Non-pigmented ciliary epithelial cell (primary cell): ENCODE measurements at places on chromosomes 12 and 14.

DNA sequence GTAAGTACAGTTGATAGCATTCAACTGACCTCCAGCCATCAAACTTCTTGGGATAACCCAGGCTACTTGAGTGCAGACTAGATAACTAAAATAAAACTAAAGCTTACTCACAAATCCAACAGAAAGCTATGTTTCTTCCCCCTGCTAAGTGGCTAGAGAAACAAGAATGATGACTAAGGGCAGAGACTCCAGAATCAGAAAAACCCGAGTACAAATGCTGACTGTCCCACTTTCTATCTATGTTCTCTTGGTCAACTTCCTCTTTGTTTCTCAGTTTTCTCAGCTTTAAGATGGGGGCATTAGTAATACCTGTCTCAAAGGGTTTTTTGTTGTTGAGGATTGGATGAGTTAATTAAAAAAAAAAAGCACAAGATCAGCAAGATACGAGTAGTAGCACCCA is 6.1 kb upstream of the NUAK1 start:
- no peak for DNase-seq

DNA sequence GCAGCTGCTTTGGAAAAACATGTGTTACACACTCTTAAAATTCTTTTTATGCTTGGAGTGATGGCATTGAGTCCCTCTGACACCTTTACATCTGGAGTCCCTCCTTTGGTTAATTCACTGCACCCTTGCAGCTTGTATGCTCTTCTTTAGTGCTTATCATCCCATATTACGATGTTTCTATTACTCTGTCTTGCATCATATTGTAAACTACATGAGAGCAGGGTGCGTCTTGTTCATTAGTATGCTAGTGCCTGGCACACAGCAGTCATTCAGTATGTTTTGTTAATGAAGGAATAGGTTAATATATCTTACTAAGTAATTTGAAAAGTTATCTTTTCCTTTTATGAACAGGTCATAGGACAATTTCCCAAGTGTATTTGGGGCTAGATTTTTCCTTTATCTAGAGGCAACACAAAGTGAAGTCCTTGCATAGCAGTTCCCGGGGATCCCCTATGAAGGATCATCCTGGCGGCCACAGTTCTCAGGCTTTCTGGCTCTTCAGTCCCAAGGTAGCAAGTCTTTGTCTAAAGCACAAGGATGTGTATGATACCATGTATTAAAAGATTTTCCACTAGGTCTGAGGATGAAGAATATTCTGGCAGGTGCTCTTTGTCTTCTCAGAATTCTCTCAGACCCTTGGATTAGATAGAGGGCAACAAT is 363.8 kb downstream of the FUT8 start:
- no peak for DNase-seq

DNA sequence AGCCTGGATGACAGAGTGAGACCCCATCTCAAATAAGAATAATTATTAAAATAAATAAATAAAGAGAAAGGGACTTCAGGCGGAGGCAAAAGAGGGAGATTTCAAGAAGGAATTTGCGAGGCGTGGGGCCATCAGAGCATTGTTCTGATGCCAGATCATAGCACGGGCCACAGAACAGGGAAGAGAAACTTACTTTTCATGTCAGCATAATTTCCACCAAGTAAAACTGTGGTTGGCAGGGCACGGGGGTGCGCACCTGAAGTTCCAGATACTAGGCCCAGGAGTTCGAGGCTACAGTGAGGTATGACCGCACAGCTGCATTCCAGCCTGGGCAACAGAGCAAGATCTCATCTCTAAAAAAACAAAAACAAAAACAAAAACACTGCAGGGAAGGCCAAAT is 11.0 kb upstream of the PLBD1 start:
- no peak for DNase-seq

DNA sequence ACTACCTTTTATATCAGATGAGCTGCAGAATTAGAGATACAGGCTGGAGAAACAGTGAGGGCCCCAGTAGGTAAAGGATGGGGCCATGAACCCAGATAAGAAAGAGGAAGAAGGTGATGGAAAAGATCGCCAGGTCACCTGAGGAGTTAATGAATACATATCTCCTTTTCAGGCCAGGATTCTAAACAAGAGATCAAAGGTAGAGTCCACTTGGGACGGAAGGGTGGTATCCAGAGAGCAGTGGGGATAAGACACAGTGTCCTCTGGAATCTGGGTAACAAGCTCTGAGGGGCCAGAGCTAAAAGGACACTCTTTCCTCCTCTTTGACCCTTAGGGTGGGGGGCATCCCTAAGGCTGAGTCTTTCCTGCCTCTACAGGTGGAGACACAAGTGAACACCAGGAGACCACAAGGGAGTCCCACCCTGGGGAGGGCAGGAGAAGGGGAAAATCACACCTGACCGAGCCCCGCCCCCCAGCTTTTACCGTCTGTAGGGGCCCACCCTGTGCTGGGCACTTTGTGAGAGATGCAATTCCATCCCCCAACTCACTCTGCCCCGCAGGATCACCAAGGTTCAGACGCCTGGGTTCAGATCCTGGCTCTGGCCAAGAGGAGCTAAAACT is 27.3 kb downstream of the SERPINA1 start:
- no peak for DNase-seq

DNA sequence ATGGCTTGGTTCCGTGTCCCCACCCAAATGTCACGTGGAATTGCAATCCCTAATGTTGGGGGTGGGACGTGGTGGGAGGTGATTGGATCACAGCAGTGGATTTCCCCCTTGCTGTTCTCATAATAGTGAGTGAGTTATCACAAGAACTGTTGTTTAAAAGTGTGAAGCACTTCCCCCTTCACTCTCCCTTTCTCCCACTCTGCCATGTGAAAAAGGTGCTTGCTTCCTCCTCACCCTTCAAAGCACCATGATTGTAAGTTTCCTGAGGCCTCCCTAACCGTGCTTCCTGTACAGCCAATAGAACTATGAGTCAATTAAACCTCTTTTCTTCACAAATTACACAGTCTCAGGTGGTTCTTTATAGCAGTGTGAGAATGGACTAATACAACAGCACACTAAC is 5.3 kb upstream of the CEP128 start:
- DNase-seq = no peak

DNA sequence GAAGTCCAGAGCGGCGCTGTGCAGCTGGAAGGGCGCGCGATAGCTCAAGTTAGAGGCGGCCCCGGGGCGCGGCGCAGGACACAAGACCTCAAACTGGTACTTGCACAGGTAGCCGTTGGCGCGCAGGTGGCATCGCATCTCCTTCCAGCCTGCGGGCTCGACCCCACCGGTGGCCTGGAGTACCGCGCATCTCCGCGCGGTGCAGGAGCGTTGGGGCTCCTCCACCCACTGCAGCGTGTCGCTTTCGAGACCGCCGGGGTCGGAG is 553 bp downstream of the CLEC14A start:
- no peak for DNase-seq

GRCh38 chr14:53855574-53855973 is 101.1 kb downstream of the BMP4 start:
- no peak for DNase-seq

- no peak for DNase-seq
Observed at GRCh38 chr12:54521293-54522060, 23.9 kb downstream of the NCKAP1L start.

DNA sequence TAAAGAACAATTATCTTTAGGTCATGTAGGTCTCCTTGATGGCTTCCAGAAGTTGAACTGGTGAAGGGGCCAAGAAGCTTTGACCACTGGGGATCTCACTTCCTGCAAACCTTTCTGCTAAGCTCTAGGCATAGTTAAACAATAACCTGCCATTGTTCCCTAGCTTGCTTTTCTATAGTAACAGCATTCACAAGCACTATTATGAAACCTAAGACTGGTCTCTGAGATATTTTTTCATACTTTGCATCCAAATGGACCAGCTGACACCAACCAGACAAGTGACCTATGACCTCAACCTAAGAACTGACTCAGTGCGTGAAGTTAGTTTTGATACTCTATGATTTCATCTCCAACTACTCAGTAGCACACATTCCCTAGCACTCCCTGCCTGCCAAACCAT is 129.1 kb downstream of the PTPRB start:
- no peak for DNase-seq

DNA sequence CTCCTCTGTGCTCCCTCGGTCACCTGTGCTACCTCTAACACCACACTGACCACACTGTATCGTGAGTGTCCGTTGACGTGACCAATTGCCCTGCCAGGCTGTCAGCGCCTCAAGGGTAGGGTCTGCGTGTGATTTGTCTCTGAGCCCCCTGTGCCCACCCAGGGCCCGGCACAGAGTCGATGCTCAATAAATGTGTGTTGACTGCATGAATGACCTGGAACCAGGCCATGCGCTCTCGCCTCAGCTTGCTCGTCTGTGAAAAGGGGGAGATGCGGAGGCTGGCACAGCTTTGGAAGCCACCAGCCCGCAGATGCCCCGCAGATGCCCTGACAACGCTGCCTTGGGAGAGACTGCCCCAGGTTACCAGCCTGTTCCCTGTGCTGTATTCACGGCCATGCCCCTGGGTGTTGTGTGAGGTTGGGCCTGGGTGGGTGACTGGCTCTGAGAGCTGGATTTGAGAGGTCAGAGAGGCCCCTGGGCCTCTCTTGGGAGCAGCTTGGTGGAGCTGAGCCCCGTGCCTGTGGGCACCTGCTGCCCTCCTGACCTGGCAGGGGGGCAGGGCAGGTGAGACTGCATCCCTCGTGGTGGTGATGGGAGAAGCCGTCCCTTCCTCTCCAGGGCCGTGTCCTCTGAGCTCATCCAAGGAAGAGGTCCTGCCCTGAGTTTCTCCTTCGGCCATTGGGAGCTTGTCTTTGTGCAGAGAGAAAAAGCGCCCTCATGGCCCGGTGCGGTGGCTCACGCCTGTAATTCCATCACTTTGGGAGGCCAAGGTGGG is 43.2 kb downstream of the CYP46A1 start:
- no peak for DNase-seq

GRCh38 chr12:67813456-67813904 is 164.9 kb downstream of the DYRK2 start:
- DNase-seq = peak; percentile 31

GRCh38 chr12:67271976-67272375 is 2.8 kb downstream of the CAND1 start:
- DNase-seq = no peak

DNA sequence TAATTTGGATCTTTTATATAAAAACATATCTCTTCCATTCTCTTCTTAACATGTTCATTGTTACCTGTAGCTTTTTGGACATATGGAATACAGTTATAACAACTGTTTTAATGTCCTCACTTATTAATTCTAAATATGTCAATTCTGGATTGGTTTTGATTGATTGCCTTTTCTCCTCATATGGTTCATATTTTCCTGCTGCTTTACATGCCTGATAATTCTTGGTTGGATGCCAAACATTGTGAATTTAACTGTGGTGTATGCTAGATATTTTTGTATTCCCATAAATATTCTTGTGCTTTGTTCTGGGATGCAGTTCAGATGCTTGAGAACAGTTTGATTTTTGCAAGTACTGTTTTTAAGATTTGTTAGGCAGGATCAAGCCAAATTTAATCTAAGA is 10.8 kb downstream of the C14orf132 start:
- no peak for DNase-seq

- DNase-seq = no peak
Observed at GRCh38 chr14:22478247-22478646, 110.8 kb downstream of the DAD1 start.

- DNase-seq = no peak
Observed at GRCh38 chr12:9064815-9065606, 50.7 kb downstream of the A2M start.

DNA sequence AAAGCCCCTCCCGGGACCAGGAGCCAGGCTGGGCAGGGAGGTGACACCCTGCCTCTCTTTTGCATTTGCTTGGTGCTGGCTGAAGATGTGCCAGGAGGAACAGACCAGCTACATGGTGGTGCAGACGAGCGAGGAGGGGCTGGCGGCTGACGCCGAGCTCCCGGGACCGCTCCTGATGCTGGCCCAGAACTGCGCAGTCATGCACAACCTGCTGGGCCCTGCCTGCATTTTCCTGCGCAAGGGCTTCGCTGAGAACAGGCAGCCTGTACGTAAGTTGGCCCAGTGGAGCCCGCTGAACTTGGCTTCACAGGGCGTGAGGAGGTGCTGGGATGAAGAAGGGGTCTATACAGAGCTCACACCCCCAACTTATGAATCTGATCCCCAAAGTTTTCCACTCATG is 15.6 kb downstream of the CABP1 start:
- DNase-seq = no peak

- no peak for DNase-seq
Observed at GRCh38 chr12:104411826-104412641, 44.7 kb upstream of the CHST11 start.

- no peak for DNase-seq
Observed at GRCh38 chr12:103557628-103558010, 29.5 kb upstream of the STAB2 start.

DNA sequence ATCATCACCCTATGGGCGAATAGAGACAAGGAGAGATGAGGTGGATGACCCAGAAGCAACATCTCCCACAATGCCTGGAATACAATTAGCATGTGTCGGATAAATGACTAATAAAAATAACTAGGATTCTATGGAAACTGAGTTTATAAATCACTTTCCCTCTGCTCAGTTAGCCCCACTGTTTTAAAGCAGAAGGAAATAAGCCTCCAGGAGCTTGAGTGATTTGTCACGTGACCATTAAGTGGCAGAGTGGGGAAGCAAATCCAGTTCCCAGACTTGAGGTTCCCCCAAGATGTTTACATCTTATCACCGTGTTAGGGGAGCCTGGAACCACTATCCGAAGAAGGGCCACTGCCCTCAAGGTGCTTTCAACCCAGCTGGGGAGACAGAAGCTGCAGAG is 136.5 kb upstream of the CCND2 start:
- no peak for DNase-seq

DNA sequence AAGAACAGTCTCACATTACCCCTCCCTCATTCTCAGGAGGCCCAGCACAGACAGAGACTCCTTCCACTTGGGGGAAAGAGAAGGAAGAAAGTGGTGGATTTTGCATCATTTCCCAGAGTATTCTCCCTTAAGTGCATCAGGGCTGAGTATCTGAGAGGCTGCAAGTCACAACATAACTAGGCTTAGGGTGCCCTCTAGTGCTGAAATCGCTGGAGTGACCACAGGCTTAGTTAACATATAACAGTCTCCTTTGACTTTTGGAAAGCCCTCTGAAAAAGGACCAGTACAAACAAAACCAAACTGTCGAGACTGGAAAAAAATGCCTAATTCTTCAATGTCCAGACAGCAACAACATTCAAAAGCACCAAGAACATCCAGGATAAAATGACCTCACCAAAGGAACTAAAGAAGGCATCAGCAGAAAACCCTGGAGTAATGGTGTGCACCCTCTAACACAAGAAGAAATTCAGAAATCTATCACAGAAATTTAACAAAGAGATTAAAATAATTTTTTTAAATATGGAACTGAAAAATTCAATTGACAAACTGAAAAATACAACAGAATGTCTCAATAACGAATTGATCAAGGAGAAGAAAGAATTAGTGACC is 412.3 kb downstream of the RPS29 start:
- DNase-seq = peak; percentile 37

DNA sequence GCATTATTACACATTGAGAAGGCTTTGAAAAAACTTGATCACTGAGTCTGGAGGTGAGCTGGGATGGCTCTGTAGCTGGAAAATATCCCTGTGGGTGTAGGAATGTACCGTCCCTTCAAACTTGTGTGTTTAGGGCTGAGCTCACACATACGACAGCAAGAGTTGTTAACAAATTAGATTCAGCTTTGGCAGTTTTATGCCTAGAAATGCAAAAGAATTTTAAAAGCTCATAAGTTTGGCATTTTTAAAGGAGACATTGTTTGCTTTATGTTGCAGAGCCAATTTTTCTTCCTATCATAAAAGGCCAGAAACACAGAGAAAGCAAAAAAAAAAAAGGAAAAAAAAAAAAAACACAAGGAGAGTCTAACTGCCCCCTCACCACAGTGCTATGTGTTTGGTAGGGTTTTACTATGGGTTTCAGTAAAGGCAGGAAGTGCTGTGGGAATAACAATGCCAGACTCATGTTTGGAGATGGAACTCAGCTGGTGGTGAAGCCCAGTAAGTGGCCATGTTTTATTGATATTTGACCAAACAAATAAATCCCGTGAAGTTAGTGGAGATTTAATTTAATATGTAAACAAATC is 78.4 kb downstream of the DAD1 start:
- peak; percentile 40 for DNase-seq
